ENCODE measurements at places on chromosomes 4 and X. TPM values are rescaled to one million over a fixed set of nuclear protein-coding genes. Genes with fewer than 3 reads are reported as not detected.

Gene GUCY1B1
- 7.0 TPM for total RNA-seq

Gene S100G
- not detected for total RNA-seq

Gene FRAS1
- 3.6 TPM for total RNA-seq

Gene MTNR1A
- total RNA-seq, result not detected

Gene XAGE2
- total RNA-seq, result not detected

Gene ELF2
- total RNA-seq, result 36.1 TPM

Gene HTT
- 61.2 TPM for total RNA-seq

Gene DGKK
- not detected for total RNA-seq

Gene PRDM8
- total RNA-seq, result 0.82 TPM

Gene CPE
- 8.1 TPM for total RNA-seq

Gene EREG
- not detected for total RNA-seq

Gene TBX22
- not detected for total RNA-seq

Gene CXCL3
- 1.3 TPM for total RNA-seq

Gene MND1
- total RNA-seq, result 7.7 TPM

GRCh38 chr4:107579099-107579498 lies 140.9 kb downstream of the PAPSS1 start:
- DNase-seq, result no peak

DNA sequence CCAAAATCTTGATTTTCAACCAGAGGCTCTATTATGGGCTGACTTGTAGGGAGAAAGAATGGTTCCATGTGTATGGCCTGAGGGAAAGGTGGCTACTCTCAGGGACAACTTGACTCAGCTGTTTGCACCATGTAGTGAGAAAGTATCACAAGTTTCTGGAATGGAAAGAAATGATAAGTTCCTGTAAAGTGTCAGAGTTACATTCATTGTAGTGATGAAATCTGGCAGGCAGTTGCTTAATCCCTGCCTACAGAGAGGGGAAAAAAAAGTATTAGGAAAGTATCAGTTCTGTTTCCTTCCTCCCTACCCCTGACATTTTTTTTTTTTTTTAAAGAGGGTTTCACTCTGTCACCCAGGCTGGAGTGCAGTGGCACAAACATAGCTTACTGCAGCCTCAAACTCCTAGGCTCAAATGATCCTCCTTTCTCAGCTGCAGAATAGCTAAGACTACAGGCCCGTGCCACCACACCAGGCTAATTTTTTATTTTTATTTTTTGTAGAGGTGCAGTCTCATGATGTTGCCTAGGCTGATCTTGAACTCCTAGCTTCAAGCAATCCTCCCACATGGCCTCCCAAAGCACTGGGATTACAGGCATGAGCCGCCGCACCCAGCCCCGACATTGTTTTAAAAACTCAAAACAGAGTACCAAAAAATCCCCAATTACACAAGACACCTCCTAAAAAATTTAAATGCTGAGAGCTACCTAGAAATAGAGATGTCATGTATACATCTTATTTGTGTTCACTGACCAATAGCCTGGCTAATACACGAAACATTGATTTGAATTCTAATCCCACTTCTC lies 4.8 kb upstream of the FBXL5 start:
- peak; percentile 24 for DNase-seq

DNA sequence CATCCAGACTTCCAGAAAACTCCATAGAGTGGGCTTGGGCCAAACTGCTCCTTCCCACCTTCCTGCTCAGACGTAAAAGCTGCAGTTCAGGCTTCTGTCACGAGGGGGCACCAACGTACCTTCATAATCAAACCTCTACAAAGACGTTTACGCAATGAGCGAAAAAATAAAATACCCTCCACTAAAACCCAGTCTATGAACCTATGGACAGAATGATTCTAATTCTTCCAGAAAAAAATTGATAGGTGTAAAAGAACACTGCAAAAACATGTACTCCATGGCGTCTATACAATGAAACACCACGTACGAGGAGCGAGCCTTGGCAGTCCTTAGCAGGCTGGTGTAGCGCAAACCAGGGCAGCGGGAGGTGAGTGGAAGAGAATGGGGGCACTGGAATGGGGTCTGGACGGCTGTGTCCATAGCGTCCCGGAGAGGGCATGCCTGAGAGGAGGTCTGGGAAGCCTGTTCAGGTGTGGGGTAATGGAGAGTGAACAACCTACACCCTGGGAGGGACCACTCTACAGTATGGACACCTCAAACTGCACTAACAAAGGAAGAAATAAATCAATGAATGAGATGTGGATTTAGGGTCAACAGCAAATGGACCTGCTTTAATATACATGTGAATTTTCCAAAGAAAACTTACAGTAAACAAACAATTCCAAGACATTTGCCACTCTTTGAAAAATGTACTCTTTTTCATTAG lies 14.4 kb upstream of the RAB40A start:
- peak; percentile 69 for DNase-seq

DNA sequence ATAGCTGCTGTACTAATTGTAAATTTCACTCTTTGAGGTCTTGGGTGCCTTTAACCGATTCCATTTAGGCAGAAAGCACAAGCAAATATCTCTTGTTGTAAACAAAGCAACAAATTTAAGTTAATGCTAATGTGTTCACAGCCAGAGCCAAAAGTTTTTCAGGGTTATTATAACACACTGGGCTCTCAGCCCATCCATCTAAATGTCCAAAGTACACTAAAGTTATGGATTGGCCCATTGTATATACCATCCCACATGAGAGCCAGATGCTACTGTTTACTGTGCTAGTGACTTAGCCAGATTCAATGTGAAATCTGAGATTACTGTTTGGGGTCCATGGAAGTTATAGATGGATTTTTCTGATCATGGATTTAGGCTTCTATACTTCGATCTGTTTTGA lies 186.7 kb downstream of the LARP7 start:
- DNase-seq, result no peak

GRCh38 chrX:1596676-1597344 lies 5.4 kb downstream of the AKAP17A start:
- DNase-seq, result no peak

DNA sequence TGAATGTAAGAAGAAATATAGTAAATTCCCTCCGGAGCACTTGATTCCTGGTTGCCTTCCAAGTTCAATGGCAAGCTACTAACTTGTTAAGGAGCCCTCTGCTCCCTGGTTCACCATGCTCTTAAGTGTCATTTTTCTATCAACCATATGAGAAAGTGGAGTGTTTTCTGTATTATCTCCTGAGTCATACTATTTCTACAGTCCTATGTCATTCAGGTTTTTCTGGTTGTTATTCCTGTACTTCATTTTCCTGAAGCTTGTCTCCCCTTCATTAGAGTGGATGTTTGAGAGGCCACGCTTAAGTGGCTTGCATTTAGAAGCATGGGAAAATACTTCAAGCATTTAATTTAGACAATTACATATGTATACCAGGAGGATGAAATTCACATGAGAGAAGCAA lies 14.7 kb upstream of the EPGN start:
- no peak for DNase-seq

- DNase-seq, result peak; percentile 72
These were observed 139.0 kb upstream of the SPRY1 start for GRCh38 chr4:123257591-123257990.

- DNase-seq, result no peak
These were observed 76.1 kb downstream of the MANBA start for GRCh38 chr4:102684610-102685052.

- DNase-seq, result peak; percentile 2
These were observed 96.6 kb upstream of the GATB start for GRCh38 chr4:151857368-151857767.

GRCh38 chrX:1914606-1915365 lies 299.9 kb downstream of the ASMT start:
- no peak for DNase-seq

- no peak for DNase-seq
These were observed 21.7 kb downstream of the RAB40AL start for GRCh38 chrX:102958794-102959193.

GRCh38 chr4:184090571-184090970 lies 127.1 kb downstream of the ENPP6 start:
- DNase-seq, result no peak

DNA sequence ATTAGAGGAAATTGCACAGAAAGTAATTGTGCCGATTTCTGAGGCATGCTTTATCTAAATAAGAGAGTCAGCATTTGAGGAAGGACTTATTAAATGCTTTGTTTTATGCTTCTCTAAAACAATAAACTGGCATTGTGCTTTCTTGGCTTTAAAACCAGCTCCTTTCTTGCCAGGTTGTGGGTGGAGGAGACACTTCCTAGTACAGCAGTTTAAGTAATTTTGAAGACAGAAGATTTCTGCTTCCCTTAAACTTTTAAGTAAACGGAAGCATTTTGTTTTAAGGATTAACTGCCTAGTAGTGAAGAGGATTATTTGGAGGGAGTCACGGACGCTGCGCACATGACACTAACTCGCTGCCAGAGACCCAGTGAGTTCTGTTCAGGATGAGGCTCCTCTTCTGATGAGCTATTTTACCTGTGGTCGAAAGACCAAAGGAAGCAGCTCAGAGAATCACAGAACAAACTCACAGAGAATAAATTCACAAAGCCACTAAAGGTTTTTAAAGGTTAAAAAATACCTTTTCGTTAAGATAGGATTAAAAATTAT lies 169.5 kb downstream of the TLL1 start:
- peak; percentile 29 for DNase-seq

GRCh38 chr4:90099812-90100211 lies 27.4 kb upstream of the CCSER1 start:
- no peak for DNase-seq

DNA sequence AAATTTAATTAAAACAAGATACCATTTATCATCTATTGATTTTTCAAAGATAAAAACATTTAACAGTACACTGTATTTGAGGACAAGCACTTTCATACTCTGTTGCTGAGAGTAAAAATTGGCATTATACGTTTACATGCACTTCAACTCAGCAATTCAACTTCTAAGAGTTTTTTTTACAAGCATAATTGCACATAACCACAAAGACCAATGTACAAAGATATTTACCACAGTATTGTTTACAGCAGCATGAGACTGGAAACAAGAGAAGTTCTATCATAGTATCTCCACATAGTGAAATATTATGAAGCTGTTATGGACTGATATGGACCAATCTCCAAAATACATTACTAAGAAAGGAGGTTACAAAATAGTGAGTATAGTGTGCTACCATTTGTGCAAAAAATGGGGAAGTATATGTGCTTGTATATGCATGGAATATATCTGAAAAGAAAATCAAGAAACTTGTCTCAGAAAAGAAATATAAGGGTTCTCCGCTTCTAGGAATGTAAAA lies 10.9 kb downstream of the GAB3 start:
- no peak for DNase-seq

DNA sequence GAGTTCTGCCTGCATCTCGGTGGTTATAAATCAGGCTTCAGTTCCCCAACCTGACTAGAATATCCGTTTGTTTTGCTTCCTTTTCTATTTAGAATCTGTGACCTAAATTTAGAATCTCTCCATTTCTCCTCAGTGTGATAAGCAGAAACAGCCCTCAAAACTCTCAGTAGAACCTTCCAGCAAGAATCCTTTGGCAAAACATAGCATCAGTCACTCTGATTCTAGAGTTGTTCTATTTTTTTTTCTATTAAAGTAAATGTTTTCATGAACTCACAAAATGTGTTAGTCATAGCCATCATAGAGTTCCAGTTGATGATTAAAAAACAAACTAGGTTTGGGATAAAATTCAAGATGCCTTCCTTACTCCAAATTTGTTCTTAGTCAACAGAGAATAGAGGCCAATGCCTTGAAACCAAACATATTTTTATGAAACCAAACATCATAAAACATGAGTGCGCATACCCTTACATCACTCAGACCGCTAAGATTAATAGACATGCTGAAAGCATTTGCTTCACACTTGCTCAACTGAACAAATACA lies 13.2 kb upstream of the C1QTNF7 start:
- DNase-seq, result no peak

- no peak for DNase-seq
These were observed 123.5 kb downstream of the DCHS2 start for GRCh38 chr4:154368060-154368459.

DNA sequence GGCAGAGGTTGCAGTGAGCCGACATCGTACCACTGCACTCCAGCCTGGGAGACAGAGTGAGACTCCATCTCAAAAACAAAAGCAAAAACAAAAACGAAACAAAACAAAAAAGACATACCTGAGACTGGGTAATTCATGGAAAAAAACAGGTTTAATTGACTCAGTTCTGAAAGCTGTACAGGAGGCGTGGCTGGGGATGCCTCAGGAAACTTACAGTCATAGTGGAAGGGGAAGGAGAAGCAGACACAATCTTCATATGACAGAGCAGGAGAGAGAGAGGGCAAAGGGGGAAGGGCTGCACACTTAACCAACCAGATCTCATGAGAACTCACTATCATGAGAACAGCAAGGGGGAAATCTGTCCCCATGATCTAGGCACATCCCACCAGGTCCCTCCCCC lies 229.5 kb downstream of the STK32B start:
- no peak for DNase-seq

- no peak for DNase-seq
These were observed 781.9 kb upstream of the GALNTL6 start for GRCh38 chr4:171031338-171031737.

- DNase-seq, result no peak
These were observed 30.9 kb upstream of the CDKN2AIP start for GRCh38 chr4:183413234-183414200.

Data from endothelial cell of umbilical vein (primary cell).